ENCODE measurements at places on chromosomes 6 and 20.
A peak's percentile ranks its signal among the peaks of the same experiment; 100 is the strongest.

DNA sequence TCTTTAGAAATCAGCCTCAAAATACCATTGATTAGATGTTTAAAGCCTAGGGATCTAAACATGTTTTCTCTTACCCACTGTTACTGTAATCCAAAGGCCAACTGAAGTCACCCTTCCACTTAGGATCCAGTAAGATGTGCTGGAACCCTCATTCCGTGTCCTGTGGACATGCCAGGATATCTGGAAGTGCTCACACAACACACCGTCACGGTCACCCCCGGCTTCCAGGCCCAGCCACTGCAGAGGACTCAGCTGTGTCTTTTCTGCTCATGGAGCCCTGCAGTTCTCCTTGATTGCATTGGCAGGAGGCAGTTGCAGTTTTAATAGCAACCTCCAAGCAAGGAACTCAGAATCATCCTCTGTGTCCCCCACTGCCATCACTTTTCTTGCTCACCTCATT lies 93.3 kb downstream of the CAP2 start:
- no peak for DNase-seq

DNA sequence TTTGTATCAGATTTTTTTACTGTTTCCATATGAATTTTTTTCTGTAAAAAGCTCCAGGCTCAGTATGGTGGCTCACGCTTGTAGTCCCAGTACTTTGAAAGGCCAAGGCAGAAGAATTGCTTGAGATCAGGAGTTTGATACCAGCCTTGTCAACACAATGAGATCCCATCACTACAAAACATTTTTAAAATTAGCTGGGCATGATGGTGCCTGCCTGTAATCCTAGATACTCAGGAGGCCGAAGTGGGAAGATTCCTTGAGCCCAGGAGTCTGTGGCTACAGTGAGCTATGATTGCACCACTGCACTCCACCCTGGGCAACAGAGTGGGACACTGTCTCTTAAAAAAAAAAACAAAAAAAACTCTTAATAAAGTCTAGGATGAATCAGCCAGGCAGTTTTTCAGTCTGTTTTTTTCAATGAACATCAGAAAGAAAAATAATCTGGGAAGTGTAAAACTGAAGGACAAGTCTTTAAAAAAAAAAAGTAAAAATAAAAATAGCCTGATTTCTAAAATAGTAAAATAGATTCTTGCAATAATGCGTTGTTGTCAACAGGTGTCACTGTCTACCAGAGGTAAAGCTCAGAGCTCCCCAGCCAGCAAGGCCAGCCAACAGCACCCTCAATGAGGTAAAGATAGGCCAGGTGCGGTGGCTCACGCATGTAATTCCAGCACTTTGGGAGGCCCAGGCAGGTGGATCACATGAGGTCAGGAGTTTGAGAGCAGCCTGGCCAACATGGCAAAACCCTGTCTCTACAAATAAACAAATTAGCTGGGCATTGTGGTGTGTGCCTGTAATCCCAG lies 9.3 kb upstream of the ATG5 start:
- DNase-seq = peak; percentile 80

DNA sequence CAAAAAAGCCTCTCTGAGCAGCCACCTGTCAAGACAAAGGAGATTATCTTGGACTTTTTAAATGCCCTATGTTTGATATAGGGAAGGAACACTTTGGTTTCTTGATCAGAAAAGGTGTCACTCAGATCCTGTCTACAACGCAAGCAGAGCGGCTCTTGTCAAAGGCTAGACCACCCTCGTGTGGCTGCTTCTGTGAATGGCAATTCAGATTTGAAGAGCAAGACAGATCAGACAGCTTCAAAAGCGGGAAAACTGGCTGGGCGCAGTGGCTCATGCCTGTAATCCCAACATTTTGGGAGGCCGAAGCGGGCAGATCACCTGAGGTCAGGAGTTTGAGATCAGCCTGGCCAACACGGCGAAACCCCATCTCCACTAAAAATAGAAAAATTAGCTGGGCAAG lies 10.1 kb upstream of the NXT1 start:
- peak; percentile 80 for DNase-seq

DNA sequence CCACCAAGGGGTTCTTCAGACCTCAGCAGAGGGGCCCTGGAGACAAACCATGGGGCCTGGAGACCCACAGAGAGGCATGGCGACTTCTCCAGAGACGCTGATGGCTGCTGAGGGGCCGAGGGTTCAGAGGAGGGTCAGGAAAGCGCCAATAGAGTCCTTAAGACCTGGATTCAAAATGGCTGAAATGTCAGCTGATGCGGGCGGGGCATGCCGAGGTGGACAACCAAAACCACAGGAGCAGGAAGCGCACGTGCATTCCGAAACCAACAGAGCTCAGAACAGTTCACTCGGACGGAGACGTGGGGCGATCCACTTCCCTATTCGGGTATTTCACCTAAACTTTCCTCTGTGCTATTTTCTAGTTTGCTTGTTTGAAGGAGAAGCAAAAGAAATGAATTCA lies 99.9 kb upstream of the RIN2 start:
- peak; percentile 80 for DNase-seq

DNA sequence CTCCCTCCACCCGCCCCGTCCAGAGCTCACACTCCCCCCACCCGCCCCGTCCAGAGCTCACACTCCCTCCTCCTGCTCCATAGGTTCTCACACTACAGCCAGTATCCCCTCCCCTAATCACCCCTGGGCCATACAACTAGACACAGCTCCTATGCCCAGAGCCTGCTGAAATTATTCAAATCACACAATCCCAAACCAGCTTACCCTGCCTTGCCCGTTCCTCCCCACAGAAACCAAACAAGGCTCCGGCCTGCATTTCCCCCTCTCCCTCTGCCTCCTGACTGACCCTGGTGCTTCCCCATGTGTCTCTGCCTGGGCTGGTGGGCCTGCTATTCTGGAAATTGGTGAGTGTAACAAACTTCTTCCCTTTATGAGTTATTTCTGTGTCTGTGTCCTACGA lies 18.6 kb downstream of the SLC2A4RG start:
- DNase-seq = no peak

DNA sequence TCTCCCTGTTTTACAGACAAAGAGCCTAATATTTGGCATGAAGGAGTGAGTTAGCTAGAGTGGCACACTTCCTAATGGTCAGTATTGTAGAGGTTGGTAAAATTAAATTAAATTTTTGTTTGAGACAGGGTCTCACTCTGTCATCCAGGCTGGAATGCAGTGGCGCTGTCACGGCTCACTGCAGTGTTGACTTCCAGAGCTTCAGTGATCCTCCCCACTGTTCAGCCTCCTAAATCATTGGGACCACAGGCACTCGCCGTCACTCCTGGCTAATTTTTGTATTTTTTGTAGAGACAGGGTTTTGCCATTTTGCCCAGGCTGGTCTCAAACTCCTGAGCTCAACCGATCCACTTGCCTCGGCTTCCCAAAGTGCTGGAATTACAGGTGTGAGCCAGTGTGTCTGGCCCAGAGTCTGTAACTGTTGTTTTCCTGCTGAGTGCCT lies 70.9 kb downstream of the SCAND1 start:
- DNase-seq = no peak

- no peak for DNase-seq
Measured at GRCh38 chr6:13760307-13761304, 49.0 kb upstream of the RANBP9 start.

DNA sequence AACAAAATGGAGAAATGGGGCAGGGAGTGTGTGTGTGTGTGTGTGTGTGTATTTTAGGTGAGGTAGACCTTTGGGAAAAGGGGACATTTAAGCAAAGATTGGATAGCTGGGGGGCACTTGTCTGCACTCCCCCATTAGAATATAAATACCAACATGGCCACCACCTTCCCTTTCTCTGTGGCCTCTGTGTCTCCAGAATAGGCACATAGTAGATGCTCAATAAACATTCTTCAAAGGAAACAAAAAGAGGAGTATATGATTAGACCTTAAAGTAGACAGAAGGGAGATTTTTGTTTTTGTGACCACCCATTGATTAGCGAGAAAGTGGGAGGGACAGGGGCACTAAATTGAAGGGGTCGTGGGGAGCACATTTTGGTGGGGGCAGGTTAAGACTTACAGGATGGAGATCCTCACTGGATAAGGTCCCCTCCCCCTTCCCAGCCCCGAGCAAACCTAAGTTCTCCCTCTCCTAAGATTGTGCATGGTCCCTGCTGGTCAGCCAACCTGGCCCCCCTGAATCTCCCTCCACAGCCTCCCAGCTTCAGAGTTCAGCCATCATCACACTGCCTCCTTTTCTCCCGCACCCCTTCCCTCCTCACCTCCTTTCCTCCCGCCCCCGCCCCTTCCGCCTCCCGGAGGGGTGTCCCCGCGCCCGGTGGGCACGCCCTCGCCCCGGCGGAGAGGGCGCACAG lies 514 bp upstream of the TSHZ2 start:
- DNase-seq = no peak

DNA sequence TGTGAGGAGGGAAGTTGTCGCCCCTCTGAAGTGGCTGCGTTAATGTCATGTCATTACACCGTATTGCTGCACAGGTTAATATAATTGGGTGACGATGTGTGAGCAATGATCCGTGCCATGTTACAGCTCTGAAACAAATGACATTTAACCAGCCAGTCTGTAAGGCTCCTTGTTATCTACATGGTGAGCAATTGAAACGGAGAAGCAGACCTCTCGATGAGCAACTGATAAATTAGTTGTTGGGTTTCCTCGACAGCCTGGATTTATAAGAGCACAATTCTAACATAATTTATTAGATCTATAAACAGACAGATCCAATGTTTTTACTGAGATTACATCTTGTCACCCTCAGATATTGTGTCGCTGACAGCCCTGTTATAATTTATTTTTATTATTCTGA lies 49.9 kb upstream of the MAFB start:
- DNase-seq = no peak

GRCh38 chr6:53628354-53629119 lies 37.0 kb downstream of the KLHL31 start:
- no peak for DNase-seq

GRCh38 chr6:69792292-69792691 lies 4.5 kb downstream of the LMBRD1 start:
- DNase-seq = no peak

GRCh38 chr6:37074053-37074827 lies 68.8 kb downstream of the FGD2 start:
- no peak for DNase-seq

DNA sequence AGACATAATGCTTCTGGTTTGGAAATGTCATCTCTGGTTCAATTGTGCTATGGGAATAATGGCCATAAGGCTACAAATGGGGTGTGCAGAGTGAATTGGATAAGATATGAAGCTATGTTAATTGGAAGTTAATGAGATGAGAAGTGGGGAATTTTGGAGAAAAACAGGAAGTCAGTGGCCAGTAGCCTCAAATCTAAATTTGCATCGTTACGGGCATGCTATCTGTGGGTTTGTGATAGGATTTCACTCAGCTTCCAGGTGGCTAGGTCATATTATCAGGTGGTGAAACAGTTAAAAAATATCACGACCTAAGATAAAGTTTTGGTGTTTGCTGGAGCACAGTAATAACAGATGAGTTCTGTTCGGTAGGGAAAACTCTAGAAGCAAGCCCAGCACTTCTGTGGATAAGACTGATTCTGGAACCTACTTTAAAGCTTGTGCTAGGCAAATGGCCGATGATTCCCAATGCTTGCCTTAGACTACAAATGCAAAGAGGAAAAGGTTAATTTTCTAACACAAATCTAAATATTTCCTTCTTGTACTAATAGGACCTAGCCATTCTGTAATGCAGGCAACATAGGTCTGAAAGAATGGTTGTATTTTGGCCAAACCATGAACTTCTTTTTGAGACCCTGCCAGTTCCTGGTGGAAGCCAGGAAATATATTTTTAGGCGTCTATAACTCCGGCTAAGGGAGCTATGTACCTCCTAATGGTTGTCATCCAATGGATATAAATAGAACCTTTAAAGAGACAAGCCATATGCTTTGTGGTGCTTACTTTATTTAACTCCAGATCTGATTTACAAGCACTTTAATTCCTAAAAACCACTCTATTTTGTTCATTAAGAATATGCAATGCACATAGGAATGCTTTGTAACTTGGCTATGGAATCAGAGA lies 111.0 kb downstream of the PLCB1 start:
- DNase-seq = no peak

GRCh38 chr6:125818772-125819260 lies 28.1 kb downstream of the NCOA7 start:
- no peak for DNase-seq

- DNase-seq = no peak
Measured at GRCh38 chr6:36604090-36605060, 10.2 kb downstream of the SRSF3 start.

DNA sequence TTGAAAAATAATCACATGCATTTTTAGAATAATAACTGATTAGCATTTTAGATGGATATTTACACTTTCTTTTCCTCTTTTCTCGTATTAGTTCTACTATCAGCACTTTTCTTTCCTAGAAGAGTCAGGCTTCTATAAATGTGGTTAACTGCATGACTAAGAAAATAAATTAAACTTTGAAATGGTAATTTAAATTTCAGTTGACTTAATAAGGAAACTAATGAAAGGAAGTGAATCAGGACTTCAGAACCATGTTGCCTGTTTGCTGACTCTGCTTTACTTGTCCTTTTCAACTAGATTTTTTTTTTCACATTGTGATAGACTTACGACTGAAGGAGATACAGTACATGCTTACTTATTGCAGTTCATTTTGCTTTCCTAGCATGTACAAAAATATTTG lies 1258.2 kb upstream of the EYS start:
- no peak for DNase-seq

DNA sequence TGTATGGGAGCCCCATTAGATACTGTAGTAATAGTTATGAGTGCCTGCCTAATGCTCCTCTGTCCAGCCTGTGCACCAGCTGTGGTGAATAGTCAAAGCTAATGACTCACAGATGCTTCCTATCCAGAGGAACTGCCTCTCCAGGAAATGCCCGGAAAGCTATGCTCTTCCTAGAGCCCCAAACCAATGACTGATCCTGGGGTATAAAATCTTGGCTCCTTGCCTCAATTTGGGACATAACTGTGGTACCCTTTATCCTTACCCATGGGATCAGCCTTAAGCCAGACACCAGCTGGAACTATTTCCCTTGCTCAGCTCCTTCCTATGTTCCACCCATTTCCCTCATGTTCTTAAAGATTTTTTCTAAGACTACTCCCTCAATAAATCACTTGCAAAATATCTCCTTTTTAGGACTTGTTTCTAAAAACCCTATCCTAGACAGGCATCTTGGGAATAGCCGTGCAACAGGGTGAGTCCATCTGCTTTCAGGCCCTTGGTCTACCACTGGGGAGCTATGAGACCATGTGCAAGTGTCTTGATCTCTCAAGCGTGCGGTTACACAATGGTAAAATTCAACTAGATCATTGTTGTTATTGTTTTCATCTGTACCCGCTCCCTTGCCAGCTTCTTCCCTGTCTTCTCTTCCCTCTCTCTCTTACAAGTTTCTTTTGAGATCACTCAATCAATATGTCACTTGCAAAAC lies 283.7 kb downstream of the BTBD3 start:
- no peak for DNase-seq

- peak; percentile 39 for DNase-seq
Measured at GRCh38 chr20:63708301-63709148, 686 bp downstream of the ZGPAT start.

Data from hematopoietic multipotent progenitor cell treated with erythropoietin and hydrocortisone succinate and interleukin-3 and kit ligand, for 4 days (in vitro differentiated cells).